ENCODE measurements at places on chromosomes 2 and 18.

- no peak for DNase-seq
Observed at GRCh38 chr2:66470199-66470598, 35.3 kb downstream of the MEIS1 start.

- DNase-seq, result no peak
Observed at GRCh38 chr2:201542291-201542690, 90.8 kb downstream of the STRADB start.

DNA sequence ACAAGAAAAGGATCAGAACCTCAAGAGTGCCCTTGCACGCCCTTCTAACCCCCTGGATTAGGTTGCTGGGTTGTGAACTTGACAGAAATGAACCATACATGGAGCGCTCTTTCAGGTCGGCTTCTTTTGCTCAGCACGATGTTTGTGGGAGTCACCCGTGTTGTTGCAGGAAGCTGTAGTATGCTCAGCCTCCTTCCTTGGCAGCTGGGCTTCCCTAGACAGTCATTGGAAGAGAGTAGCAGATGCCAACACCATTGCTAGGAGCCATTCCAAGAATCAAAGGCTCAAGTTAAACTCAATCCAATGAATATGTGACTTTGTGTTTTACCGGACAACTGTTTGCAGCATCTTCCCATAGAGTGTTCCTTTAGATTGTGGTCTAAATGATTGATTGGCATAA is 47.0 kb downstream of the RAB12 start:
- no peak for DNase-seq

DNA sequence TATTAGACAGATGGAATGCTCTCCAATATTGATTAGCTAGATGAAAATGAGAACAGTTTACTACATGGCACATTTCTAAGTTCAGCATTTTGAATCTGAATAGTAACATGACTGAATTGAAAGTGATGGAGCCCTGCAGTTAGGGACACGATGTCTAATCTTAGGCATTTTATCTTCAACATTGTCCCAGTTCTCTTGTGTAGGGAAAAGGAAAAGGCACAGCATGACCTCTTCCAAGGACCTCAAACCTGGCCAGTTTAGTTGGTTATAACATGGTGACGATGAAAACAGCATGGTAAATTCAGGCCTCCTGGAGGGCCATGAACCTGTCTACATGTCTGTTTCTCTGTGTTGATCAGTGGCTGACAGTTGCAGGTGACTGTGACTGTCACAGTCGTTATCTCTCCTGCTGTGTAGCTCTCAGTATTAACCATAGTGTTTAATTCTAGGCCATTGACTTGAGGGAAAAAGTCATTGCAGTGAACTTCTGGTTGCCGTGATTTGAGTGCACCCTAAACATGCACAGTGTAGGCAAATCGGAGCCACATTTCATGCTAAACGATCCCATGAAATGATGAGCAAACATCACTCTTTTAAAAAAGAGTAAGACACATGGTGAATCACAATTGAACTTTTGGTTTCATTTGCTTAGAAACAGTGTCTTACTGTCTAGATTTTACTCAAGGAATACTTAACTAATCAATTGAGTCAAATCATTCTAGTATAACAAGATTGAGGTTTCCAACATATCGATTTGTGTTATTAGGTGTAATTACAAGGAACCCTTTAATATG is 129.7 kb downstream of the PHLPP1 start:
- no peak for DNase-seq

DNA sequence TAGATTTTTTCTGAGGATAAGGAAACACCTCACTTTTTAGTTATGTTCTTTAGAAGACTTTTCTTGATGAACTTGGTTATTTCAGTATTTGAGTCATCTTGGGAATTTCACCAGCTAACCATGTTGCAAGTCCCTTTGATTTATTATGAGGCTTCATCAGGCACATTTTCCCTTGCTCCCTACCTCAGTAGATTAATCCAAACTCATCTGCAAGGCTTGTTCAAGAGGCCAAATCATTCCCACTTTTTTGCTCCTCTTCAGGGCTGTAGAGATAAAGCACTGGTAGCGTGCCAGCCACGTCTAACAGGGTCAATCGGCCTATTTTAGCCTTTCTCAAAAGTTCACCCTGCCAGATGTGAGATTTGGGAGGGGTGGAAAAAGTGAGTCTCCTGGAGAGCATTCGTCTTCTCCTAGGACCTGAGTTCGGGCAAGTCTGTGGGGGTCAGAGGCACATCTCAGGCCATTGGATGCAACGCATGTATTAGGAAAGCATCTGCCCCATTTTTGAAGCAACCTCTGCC is 120.3 kb downstream of the RDH14 start:
- DNase-seq, result no peak

DNA sequence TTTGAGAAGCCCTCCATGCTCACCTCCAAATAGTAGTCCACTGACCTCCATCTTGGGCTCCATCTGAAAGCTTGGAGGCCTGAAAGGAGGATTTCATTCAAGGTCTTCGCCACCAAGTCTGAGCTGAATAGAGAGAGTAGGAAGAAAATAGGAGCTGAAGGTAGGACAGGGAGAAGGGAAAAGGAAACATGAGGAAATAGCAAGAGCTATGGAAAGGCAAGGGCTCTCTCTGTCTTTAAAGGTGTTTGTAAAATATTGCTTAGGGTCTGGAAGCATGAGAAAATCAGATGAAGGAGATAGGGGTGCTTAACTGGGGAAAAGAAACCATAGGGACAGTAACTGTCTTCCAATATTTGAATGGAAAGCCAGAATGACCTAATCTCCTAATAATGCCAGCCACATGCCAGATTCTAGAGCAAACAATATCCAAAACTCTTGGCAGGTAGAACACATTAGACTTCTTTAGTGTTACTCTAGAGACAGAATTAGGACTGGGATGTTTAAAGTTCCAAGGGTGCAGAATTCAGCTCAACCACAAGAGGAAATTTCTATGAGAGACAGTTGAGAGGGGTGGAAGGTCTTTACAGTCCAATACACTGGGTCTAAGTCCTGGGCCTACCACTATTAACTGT is 67.4 kb downstream of the NAB1 start:
- no peak for DNase-seq

GRCh38 chr2:20568501-20569463 is 82.1 kb downstream of the HS1BP3 start:
- peak; percentile 50 for DNase-seq

- DNase-seq, result peak; percentile 12
Observed at GRCh38 chr18:70127359-70127758, 78.1 kb downstream of the RTTN start.

DNA sequence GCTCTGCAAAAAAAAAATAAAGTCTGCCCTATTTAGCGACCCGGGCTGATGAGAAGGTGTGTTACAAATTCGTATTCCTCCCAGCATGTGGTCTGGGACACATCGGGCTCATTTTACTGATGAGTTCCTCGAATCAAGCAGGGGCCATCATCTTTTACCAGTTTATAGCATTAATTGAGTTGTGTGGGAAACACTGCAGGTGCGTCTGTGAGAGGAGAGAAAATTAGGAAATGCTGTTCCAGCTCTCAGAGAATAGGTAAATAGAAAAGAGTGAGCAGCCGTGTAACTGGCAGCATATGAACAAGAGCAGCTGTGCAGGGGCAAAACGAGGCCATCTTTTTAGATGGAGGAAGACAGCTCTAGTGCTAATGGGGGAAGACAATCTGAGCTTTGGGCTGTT is 216.7 kb downstream of the SETBP1 start:
- DNase-seq, result no peak

DNA sequence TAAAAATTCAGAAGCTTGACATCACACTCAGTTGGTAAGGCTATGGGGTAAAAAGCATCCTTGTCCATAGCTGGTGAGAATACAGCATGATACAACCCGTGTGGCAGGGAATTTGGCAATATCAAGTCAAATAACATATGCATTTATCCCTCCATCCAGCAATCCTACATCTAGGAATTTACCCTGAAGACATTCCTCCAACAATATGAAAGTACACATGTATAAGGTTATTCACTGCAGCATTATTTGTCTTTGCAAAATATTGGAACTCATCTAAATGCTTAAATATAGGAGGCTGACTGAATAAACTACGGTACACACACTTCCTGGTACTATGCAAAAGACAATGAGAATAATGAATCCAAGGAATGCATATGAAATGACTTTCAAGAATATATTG is 101.0 kb downstream of the MEP1B start:
- no peak for DNase-seq

- DNase-seq, result no peak
Observed at GRCh38 chr2:88452565-88452905, at the start of gene FOXI3. FOXI3 (minus strand) TSS chr2:88452693; CDS start chr2:88452535, 158 bp downstream.

GRCh38 chr2:172613040-172613439 is 57.1 kb downstream of the PDK1 start:
- DNase-seq, result no peak

DNA sequence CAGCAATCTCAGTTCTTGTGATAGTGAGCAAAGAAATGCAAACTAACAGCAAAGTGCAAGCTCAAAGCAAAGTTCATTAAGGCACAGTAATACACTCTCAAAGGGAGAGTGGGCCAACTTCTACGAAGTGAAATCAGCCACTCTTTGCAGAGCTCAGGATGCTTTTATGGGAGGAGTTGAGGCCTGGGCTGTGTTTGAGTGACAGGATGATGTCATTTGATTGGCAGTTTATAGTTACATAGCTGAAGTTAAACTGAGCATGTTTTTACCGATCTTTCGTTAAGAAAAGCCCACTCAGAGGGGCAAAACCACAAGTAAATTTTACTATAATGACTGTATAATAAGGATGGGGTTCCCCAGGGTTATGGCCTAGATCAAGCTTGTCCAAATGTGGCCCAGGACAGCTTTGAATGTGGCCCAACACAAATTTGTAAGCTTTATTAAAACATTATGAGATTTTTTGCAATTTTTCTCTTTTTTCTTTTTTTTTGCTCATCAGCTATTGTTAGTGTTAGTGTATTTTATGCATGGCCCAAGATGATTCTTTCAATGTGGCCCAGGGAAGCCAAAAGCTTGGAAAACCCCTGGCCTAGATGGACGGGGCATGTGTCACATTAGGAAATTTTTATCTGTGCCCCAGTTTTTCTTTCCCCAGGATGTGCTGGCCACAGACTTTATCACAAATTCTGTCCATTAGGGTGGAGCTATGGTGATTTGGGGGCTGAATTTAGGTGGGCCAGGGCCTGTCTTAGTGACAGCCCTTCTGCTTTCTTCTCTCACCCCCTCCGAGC is 8.3 kb upstream of the DNAH7 start:
- DNase-seq, result no peak

DNA sequence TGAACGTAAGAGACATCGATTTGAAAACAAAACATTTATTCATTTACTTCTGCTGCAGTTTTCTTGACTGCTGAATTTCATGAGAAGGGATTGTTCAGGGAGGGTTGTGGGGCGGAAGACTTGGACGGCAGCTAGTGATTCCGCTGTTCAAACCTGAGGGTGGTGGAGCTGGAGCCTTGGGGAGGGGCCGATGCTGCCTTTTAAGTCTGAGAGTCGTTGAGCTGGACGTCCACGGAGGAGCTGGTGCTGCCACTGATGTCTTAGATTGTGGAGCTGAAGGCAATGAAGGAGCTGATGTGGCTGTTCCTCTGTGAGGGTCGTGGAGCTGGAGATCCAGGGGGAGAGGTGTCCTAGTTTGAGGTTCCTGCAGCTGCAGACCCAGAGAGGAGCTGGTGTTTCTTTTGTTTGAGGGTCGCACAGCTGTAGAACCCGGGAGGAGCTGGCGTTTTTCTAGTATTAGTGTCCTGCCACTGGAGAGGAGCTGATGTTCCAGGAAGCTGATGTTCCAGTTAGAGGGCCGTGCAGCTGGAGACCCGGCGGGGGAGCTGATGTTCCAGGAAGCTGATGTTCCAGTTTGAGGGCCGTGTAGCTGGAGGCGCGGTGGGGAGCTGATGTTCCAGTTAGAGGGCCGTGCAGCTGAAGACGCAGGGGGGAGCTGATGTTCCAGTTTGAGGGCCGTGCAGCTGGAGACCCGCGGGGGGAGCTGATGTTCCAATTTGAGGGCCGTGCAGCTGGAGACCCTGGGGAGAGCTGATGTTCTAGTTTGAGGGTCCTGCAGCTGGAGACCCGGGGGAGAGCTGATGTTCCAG is 150.9 kb downstream of the RTP5 start:
- no peak for DNase-seq

DNA sequence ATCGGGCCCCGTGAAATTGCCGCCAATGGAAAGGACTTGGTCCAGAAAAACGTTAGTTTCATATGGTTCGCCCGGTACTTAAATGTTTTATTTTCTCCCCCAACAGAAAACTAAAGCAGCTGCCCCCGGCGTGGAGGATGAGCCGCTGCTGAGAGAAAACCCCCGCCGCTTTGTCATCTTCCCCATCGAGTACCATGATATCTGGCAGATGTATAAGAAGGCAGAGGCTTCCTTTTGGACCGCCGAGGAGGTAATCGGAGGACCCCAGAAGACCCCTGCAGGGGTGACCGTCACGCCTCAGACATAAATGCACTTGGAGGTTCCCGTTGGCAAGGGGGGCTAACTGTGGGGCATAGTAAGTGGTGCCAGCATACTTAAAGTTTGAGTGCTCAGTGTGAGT is 742 bp downstream of the RRM2 start:
- DNase-seq, result no peak

DNA sequence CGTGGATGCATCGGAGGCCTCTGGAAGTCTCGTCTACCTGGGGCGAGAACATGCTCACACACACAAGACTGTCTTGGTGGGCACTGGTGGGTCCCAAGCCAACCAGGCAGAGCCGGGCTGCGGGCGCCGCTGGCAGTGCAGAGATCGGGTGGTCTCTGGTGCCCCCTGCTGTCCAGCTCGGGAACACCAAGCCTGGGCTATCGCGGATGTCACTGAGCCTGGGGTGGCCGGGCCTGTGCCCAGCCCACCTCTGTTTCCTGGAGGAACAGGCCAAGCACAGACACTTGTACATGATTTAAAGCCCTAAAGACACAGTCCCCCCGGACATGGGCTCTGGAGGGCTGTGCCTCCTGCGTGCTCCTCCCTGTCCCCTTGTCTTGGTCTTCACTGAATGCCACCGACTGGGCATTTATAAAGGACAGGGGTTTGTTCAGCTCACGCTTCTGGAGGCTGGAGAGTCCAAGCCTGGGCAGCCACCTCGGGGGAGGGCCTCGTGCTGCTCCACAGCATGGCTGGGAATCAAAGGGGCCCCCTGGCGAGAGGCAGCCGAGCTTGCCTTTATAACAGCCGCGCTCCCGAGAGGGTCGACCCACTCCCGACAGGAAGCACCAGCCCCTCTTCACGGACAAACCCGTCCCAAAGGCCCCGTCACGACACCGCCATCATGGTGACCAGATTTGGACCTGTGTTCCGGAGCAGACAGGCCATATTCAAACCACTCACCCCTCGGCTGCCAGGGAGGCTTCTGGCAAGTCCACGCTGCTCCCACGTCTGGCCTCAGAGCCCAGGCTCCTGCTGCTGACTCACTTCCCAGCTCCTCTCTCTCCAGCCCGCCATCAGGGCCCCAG is 3.6 kb upstream of the OTOS start:
- peak; percentile 84 for DNase-seq
